ENCODE measurements at places on chromosomes 12 and 14. TPM values are rescaled to one million over a fixed set of nuclear protein-coding genes. Genes with fewer than 3 reads are reported as not detected.

TEX52 gene
- not detected for total RNA-seq

GRCh38 chr12:57528176-57528575 is 5.6 kb downstream of the MBD6 start:
- no peaks in the 10 kb centered on the region for H3K27me3 ChIP-seq
- H3K4me1 ChIP-seq: peaks cover 14% of the 10 kb centered on the region
- no peak overlapping the region for H3K4me3 ChIP-seq
- H3K27ac ChIP-seq: no peak overlapping the region
- peaks cover 74% of the 10 kb centered on the region for H3K36me3 ChIP-seq

RNASE3 gene
- total RNA-seq: not detected

- no peak overlapping the region for H3K4me3 ChIP-seq
- H3K27me3 ChIP-seq: no peaks in the 10 kb centered on the region
- H3K4me1 ChIP-seq: no peaks in the 10 kb centered on the region
- H3K27ac ChIP-seq: no peak overlapping the region
These were observed 1703.1 kb upstream of the FLRT2 start for GRCh38 chr14:83826838-83827237.

ZFYVE26 gene
- total RNA-seq: 37.6 TPM

DNA sequence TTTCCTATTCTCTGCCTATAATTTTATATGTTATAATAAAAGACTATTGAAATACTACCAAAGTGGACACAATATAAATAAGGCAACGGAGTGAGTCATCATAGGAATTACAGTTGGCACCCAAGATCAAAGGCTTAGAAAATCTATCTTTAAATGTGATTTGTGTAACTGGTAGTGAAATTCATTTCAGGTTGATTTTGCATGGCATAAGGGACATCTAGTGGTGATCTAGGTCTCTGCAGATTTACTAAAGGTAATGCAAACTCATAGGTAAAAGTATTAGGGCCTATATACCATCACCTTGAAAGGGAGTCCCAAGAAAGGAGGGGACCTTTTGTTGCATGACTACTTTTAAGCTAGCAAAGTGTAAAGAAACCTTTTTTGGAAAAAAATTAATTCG is 527.2 kb downstream of the NRXN3 start:
- H3K27ac ChIP-seq: no peak overlapping the region
- H3K4me1 ChIP-seq: no peaks in the 10 kb centered on the region
- DNase-seq: peak; percentile 26
- no peaks in the 10 kb centered on the region for H3K36me3 ChIP-seq
- no peaks in the 10 kb centered on the region for H3K27me3 ChIP-seq

PLBD1 gene
- 4.7 TPM for total RNA-seq
